ENCODE measurements at places on chromosomes 5 and 9.

DNA sequence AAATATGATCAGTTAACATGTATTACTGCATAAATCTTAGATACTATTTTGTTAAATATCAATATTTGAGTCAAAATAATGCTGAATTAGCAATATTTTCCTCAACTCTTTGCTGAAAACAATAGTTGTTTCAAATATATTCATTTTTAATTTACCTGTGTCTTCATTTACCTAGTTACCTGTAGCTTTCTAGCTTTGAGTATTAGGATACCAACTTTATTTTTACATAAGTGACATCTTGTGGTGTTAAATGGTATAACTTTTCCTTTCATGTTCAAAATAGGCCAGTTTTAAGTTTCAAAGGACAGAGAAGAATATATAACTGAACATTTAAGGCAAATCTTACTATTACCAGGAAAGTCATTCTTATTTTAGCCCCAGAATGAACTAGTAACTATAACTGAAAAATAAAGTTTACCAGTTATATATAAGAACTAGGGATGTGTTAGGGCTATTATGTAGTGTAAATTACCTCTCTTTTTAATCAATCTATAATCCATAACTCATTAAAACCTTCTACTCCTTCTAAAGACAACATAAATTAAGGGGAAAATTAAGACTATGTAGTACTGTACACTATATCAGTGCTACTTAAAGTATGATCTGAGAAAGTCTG lies 25.3 kb downstream of the AP3B1 start:
- DNase-seq = no peak

DNA sequence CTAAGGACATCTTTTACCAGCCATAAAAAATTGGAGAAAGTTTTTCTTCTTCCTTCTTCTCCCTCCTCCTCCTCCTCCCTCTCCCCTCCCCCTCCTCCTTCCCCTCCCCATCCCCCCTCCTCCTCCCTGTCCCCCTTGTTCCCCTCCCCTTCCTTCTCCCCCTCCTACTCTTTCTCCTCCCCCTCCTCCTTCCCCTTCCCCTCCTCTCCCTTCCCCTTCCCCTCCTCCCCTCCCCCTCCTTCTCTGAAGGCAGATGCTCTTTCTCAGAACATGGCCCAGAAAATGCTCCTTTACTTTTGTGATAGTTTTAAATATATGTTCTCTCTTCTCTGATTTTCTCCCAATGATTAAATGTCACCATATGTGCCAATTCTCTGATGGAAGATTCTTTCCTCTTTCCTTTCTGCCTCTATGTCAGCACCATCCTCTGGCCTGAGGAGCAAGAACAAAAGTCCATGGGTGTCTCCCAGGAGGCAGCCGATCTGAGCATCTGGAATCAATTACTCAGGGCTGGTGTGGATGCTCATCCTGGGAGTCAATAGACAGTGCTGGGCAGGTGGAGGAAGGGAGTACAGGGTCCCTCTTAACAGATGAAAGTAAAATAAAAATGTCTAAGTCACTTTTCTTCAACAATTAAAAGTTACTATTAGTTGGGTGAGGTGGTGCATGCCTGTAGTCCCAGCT lies 63.0 kb upstream of the GNA14 start:
- DNase-seq = no peak

GRCh38 chr5:167785901-167786300 lies 505.5 kb upstream of the WWC1 start:
- no peak for DNase-seq

GRCh38 chr5:58872670-58873273 lies 289.9 kb downstream of the RAB3C start:
- no peak for DNase-seq

GRCh38 chr9:8809741-8810140 lies 1010.2 kb upstream of the DMAC1 start:
- no peak for DNase-seq

- DNase-seq = no peak
Measured at GRCh38 chr9:20319641-20320337, 302.5 kb downstream of the MLLT3 start.

DNA sequence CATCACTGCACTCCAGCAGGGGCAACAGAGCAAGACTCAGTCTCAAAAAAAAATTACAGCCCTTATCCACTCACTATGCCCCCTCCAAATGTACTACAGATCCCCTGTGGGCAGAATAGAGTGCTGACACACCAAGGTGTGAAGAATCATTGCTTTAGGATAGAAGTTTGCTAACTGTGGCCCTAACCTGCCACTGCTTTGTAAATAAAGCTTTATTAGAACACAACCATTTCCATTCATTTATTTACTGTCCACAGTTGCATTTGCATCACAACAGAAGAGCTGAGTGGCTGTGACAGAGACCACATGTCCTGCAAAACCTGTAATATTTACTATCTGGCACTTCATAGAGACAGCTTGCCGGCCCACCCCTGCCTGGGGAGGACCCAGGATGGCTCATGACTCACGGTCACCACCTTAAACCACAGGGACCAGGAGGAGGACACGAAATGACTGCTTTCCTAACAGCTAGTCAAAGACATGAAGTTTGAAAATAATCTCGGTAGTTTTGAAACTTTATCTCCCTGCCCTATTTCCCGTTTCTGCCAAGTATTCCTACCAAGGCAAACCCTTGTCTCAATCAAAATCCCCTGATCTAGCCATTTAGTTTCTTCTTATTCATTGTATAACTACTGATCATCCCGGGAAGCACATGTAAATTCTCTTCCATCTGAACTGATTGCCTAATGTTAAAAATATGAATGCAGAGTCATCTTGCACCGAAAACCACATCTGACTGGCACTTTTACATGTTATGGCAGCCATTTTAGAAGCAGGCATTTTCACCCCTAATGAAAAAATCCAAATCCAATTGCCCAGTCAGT lies 206.1 kb downstream of the SLIT3 start:
- DNase-seq = no peak

- no peak for DNase-seq
Measured at GRCh38 chr5:162067162-162067561, 411 bp upstream of the GABRG2 start.

GRCh38 chr5:89281766-89282553 lies 399.0 kb upstream of the MEF2C start:
- DNase-seq = no peak

DNA sequence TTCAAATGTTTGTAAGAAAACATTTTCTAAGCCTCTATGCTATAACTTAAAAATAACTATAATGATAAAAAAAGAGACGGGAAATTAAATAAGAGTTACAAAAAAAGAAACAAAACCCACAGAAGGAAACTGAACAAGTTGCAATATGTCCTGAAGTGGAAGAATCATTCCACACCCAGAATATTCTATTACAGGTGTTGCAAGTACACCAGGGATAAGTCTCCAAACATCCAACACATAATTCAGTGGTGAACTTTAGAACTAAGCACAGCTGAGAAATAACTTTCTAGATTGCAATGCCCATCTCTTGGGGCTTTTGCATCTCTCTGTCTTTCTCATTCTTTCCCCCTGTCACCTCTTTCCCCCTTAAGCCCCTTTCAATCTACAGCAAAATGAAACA lies 325.2 kb downstream of the BRINP1 start:
- no peak for DNase-seq

DNA sequence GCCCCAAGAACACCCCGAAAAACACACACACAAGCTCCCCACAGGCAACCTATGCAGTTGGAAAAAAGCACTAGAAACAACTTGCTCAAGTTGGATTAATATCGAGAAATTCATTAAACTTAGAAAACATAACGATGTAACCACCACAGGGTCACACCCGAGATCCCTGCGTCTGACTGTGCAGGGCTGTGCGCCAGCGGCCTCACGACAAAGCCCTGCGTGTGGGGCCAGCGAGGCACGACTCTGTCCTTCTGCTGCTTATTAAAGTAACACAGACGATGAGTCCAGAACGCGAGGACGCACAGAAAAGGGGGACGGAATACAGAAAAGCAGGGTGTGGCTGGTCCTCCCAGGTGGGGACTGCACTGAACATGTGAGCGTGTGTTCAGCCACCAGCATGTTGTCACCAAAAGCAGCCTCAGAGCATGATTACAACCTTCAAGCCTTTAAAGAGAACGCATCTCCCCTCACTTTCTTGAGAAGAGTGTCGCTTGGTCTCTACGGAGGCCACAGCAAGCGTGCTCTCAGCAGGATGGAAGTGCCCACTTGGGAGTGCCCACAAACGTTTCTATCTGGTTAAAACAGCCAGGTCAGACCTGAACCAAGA lies 14.4 kb downstream of the SLC12A7 start:
- no peak for DNase-seq

GRCh38 chr9:98445576-98445975 lies 190.1 kb upstream of the TBC1D2 start:
- DNase-seq = no peak

DNA sequence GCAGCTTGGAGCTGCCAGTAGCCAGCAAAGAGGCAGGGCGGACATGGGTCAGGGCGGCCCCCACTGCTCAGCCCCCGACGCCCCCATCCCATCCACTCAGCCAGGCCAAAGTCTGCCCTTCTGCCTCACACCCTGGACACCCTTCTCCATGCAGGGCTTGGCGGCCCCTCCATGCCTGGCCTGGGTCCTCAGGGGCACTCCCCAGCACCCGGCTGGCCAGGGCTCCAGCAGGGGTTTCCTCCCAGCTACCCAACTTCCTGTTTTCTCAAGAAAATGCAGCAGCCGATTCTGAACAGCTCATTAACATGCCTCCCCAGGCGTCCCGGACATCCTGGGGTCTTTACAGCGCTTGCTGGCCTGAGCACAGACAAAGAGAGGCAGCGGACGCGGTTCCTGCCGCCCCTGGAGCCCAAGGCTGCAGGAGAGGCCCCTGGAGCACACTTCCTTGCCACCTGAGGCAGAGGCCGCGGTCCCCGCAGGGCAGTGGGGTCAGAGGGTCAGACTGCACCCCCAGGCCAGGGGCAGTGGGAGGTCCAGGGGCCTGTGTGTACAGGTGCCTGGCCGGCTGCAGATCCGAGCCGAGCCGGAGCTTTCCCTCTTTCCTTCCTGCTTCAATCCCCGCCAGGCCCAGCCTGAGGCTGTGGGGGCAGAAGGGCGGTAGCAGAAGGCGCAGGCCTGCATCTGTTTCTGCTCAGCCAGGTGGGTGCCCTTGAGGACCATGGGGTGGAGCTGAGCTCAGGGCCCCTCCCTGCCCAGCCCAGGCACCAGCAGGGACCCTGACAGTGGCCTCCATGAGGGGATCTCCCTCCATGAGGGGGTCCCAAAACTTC lies 18.7 kb upstream of the NRARP start:
- peak; percentile 56 for DNase-seq

DNA sequence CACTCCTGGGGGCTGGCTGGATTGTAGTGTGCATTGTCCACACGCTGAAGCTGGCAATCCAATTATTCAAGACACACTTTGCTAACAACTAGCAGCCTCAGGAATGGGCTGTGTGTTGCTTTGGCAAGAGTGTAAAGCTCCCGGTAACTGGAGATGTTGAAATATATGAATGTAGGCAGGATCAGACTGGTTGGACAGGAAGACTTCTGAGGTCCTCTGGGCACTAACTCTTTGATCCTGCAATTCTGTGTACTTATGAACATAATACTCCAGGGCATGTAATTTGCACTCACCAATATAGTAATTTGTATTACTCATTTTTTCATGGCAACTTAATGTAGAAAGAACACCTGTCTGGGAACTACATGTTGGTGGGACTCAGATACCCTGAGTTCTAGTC lies 106.7 kb upstream of the SLC28A3 start:
- no peak for DNase-seq

- DNase-seq = no peak
Measured at GRCh38 chr9:127863191-127863621, 8.7 kb upstream of the ENG start.

- no peak for DNase-seq
Measured at GRCh38 chr9:81652058-81652687, 37.2 kb downstream of the TLE1 start.

DNA sequence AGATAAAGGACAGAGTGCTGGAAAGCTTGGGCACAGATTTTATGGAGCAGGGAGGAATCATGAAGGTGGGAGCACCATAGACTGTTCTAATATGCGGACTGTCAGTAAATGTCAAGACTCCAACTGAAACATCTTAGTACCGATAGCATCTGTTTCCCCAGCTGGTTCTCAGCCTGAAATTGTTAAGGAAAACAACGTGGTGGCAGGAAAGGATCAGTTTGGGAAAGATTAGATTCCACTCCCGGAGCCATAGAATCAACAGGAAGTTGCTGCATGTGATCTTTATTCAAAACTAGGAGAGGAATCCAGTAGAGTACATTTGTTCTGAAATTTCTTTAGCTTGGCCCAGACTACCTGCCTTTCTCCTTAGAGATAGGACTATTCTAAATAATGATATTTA lies 559.1 kb downstream of the CSNK1G3 start:
- DNase-seq = no peak

DNA sequence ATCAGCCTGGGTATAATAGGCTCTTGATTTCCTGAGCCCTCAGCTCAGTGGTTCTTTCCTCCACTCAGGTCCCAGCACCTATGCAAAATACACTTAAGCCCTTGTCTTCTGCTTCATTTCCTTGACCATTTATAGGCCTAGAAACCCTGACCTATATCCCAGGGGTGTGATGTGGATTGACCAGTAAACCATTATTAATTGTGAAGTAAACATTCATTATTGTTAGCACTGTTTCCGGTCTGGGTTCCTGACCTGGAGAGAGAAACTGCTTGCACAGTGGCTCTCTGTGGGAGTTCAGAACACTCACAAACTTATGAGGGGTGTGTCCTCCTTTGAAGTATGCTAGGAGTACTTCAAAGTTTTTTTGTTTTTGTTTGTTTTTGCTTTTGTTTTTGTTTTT lies 19.6 kb upstream of the TOMM5 start:
- no peak for DNase-seq

- no peak for DNase-seq
Measured at GRCh38 chr5:34494111-34494755, 161.9 kb upstream of the RAI14 start.

GRCh38 chr5:45793638-45794532 lies 97.7 kb upstream of the HCN1 start:
- DNase-seq = no peak

GRCh38 chr9:133224762-133225161 lies 15.7 kb upstream of the OBP2B start:
- no peak for DNase-seq

GRCh38 chr5:106522296-106522695 lies 1148.4 kb downstream of the EFNA5 start:
- DNase-seq = no peak

- no peak for DNase-seq
Measured at GRCh38 chr9:6681957-6682501, 36.5 kb upstream of the GLDC start.

DNA sequence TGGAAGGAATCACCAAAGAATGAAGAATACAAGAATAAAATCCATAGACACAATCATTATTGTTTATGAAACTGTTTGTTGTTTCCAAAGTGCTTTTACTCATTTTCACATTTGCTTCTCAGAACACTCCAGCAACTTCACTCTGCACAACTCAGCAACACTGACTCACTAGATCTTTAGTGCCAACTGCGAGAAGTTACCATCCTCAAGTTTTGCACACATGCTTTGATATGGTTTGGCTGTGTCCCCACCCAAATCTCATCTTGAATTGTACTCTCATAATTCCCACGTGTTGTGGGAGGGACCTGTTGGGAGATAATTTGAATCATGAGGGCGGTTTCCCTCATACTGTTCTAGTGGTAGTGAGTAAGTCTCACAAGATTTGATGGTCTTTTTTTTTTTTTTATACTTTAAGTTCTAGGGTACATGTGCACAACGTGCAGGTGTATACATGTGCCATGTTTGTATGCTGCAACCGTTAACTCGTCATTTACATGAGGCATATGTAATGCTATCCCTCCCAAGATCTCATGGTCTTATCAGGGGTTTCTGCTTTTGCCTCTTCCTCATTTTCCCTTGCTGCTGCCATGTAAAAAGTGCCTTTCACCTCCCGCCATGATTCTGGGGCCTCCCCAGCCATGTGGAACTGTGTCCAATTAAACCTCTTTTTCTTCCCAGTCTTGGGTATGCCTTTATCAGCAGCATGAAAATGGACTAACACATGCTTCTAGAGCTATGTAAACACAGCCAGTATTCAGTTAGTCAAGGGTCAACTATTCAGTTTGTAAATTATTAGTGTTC lies 36.9 kb downstream of the CLINT1 start:
- no peak for DNase-seq

Data from activated CD8-positive, alpha-beta memory T cell treated with anti-CD3 and anti-CD28 coated beads, Interleukin-2, amount 50 U/mL, for 48 hours (primary cell).